Activated CD4-positive, alpha-beta memory T cell treated with anti-CD3 and anti-CD28 coated beads for 36 hours (primary cell): ENCODE measurements at places on chromosomes 7 and 10. TPM values are rescaled to one million over a fixed set of nuclear protein-coding genes. Genes with fewer than 3 reads are reported as not detected.

GRCh38 chr7:128453836-128454804, 1.6 kb upstream of the HILPDA start:
- DNase-seq: no peak

DNA sequence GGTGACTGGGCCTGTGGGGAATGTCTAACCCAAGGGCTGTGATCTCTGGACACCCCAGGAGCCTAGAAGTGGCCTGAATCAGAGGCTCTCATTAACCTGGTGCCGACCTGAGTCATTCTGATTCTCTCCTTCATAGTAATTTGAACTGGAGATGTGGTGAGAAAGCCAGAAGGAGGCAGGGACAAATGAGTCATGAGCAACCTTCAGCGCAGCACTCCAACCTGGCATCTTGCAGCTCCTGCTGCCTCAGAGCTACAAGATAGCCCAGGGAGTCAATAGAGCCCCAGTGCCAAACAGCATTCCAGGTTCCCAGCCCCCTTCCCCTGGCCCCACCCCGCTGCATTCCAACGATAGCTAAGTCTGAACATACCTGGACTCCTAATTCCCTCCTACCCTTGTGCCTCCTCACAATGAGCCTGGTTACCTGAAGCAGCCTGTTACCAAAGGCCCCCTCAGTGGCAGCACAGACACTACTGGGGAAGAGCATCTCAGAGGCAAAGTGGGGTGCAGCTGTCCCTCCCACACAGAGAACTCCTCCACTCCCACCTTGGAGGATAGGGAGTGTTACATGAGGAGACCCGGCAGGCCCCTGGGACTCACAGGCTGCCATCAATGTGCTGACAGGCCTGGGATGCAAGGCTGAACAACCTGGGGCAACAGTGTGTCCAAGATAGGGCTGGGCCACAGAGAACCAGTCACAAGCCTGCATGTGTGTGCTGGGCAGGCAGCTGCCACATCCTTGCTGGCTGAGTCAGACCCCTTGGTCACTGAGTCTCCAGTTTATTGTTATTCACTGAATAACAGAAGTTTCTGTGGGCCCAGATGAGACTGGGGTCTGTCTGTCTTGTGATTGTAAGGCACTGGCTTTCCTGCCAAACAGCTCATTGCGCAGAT, 76.8 kb upstream of the LEP start:
- peak; percentile 16 for DNase-seq

The JCAD gene
- 0.05 TPM for total RNA-seq

GRCh38 chr10:101297901-101298486, 56.0 kb upstream of the BTRC start:
- DNase-seq: peak; percentile 84

- peak; percentile 22 for DNase-seq
These were observed 175.9 kb downstream of the CCDC71L start for GRCh38 chr7:106485031-106485551.

DNA sequence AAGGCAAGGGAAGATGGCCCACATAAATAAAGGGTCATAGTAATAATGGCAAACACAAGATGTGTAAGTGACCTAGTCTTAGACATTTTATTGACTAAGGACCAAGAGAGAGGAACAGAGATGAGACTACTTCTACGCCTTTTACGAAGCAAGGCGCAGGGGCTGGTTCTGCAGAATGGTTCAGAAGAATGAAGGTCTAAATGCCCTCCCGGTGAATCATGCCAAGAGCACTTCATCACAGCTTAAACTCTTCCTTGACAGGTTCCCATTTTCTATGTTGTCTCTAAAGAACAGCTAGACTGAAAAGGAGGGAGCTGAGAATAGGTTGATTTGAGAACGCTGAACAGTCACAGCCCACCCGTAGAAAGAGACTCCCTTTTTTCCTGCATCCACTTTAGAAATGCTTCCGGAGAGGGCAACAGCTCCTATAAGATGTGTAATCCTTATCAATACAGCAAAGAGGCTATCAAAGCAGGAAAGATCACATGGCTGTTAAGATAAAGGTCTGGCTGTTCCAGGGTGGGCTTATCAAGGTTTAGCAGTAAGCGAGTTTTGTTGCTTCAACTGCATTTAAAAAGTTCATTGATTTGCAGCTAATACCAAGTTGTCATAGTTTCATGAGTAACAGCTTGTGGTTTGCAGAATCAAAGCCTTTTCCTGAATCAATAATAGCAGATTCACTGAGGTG, 93.4 kb upstream of the AUTS2 start:
- no peak for DNase-seq

The UNCX gene
- not detected for total RNA-seq

- no peak for DNase-seq
These were observed 133.3 kb upstream of the STK17A start for GRCh38 chr7:43449577-43449976.

GRCh38 chr10:70592186-70592735, 10.3 kb downstream of the PRF1 start:
- DNase-seq: no peak

The RNF148 gene
- not detected for total RNA-seq

DNA sequence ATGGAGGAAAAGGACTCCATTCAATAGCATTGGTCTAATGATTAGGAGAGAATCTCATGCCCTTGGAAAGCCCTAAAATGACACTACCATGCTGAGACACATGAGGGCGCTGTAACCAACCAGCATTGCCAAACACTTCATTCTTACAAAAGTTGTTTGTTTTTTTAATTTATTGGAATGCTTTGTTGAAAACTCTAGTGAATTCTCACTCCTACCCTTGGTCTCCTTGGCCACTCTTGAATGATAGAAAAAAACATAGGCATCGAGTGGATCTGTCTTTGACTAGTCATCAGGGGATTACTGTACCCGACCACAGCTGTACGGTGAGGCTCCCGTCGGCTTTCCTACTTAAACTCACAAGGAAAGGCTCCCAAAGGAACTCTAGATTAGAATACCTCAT, 29.3 kb upstream of the ADD3 start:
- peak; percentile 76 for DNase-seq

The DPP6 gene
- total RNA-seq: not detected

The USP6NL gene
- 3.4 TPM for total RNA-seq

The NME8 gene
- total RNA-seq: not detected

The SORCS3 gene
- total RNA-seq: not detected

The ATRNL1 gene
- total RNA-seq: 0.12 TPM

GRCh38 chr10:24393201-24393600, 184.3 kb downstream of the KIAA1217 start:
- no peak for DNase-seq

The SH2D4B gene
- 0.12 TPM for total RNA-seq

DNA sequence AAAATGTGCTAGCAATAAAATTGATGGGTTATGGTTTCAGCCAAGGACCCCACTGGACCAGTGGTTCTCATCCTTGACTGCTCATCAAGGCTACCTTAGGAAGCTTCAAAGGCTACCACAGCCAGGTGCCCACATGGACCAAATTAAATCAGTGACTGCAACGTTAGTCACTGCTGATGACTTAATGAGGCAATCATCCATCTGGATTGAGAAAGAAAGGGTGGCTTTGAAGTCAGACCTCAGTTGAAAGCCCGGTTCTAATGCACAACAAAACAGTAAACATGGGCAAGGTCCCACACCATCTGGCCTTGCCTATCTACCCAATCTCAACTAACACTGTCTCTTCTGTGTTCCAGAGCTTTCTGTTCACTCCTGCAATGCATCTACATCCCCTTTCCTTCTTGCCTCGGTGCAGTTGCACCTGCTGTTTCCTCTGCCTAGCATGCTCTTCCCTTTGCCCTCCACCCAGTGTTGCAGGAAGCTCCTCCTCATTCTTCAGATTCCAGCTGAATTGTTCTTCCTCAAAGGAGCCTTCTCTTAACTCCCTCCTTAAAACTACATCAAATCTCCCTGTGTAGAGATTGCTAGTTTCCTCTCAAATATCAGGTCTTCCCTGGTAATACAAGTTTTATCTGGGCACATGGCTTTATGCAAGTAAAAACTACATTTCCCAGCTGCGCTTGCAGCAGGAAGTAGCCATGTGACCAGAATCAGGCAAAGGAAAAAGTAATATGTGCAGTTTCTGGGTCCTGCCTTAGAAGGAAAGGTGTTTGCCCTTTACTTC, 10.3 kb upstream of the KCNK18 start:
- no peak for DNase-seq

The WNT8B gene
- 0.46 TPM for total RNA-seq

GRCh38 chr7:98165827-98166667, 45.2 kb upstream of the BHLHA15 start:
- DNase-seq: peak; percentile 60

- DNase-seq: peak; percentile 65
These were observed 15.4 kb downstream of the NFE2L3 start for GRCh38 chr7:26167303-26167934.

GRCh38 chr10:15898046-15898445, 37.7 kb upstream of the MINDY3 start:
- DNase-seq: no peak

The EBF3 gene
- total RNA-seq: not detected

The GPR15LG gene
- not detected for total RNA-seq

GRCh38 chr7:112025556-112025955, 180.6 kb downstream of the DOCK4 start:
- no peak for DNase-seq

DNA sequence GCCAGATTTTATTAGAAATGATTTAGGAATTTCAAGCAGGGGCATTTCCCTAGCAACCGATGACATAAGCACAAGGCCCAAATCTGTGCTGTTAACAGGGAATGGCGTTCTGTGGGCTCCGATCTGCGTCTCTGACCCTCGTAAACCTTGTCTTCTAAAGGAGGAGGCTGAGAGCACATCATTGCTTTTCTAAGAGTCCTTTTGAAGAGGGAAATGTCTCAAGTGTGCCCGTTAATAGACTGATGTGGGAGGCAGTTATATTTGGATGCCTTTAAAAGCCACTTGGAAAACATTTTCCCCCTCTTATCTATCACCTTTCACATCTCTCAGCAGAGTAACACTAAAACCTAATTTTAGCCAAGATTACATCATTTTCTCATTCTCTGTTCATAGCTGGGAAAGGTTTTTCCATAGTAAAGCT, 424.1 kb upstream of the GALNT17 start:
- DNase-seq: no peak

- DNase-seq: peak; percentile 71
These were observed 6.0 kb upstream of the GATA3 start for GRCh38 chr10:8048281-8049008.

The INPP5A gene
- 7.4 TPM for total RNA-seq

DNA sequence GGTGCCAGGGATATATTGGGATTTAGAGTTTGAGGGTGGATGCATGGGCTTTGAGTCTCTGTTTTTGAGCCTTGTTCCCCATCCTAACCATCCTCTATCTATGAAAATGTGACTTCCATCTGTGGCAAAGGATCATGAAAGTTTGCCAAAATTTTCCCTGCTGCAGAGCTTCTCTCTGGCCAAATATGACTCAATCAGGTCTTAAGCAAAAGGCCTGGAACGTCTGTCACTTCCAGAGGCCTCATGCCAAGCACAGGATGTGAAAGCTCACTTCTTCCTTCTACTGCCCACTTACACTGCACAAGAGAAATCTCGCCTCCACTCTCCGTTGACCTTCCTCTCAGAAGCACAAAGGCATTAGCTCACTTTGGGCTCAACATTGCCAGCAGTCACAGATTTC, 696.9 kb upstream of the NRP1 start:
- no peak for DNase-seq

DNA sequence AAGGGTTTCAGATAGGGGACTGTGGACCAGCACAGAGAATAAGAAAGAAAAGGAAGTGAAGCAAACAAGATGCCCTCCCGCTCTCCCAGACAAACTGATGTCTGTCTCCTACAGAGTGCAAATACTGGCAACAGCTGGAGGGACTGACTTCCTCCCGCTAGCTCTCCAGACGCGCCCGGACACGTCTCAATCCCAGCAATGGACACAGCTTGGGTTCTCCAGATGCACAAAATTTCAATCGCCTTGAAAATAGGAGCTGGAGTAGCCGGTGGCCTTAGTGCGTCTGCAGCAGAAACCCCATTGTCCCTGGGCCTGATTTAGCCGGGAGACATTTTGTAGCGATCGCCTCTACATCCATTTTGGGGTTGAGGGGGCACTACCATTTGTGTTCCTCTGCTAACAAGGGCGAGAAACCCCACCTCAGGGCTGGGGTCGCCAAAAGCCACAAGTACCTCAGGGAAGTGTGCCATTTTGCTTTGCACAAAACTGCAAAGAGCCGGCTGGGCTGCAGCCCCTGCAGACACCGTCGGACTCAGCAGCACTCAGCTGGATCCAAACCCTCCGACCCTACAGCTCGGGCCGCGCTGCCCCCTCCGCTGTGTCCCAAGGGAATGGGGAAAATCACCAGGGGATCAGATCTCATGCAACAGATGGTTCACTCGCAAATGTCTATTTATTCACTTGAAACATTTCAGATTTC, 5.9 kb downstream of the CPA2 start:
- DNase-seq: no peak

DNA sequence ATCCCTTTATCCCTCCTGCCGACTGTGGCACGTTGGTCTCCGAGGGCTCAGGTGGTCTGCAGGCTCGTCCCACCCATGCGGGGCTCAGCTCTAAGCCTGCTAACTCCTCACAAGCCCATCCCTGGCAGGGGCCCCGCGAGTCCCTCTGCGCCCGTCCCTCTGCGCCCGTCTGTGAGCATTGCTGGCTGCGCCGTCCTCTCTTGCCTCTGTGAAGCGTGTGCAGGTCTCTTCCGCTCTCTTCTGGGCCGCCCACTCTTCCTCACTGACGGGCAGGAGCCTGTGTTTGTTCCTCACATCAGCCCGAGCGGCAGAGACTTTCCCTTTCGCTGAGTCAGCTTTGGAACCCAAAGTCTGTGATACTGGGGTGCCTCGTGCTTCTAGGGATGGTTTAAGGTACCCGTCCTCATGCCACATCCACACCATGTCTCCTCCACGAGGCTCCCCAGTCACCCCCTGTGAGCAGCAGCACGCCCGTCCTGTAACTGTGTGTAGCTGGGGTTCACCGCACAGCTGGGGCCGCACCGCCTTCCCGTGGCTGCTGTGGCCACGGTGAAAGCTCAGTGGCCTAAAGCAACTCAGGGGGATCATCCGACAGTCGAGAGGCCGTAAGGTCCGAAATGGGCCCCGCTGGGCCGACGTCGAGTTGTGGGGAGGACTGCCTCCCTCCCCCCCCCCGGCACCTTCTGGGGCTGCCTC, 35.5 kb downstream of the ADGRA1 start:
- DNase-seq: peak; percentile 43

The ERCC6 gene
- 17.5 TPM for total RNA-seq

The ADGRA1 gene
- not detected for total RNA-seq

The HABP2 gene
- total RNA-seq: not detected

DNA sequence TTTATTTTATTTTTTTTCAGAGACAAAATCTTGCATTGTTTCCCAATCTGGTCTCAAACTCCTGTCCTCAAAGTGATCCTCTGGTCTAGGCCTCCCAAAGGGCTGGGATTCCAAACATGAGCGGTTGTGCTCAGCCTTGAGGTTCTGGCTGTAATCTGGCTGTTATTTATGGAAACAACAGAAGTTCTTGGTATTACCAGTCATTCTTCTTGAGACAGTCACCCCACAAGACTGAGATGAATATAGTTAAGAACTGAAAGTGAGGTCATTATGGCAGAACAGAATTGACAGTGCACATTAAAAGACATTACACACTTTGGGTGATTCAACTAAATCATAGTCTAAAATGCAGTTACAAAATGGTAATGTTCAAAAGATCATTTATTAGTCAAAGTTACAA, 719.5 kb downstream of the ZWINT start:
- no peak for DNase-seq

The HKDC1 gene
- total RNA-seq: 1.1 TPM
